ENCODE measurements at places on chromosomes 12 and 14. TPM values are rescaled to one million over a fixed set of nuclear protein-coding genes. Genes with fewer than 3 reads are reported as not detected.
A peak's percentile ranks its signal among the peaks of the same experiment; 100 is the strongest.

DNA sequence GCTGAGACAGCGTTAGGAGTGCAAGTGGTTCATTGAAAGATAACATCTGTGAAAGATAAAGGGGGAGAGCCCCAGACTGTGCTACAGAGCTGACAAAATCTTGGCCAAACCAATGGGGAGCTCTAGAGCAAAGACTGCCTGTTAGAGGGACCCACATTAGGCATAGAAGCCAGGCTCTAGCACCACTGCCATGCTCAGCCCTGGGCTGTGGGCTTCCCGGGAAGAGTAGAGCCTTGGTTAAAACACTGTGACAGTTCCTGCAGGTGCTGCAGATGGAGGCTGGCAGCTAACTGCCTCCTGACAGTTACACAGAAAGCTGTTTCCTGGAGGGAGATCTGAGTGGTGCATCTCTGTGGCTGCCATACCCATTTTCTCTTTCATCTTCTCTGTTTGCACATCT lies 23.0 kb downstream of the TSHR start:
- H3K27ac ChIP-seq, result no peak overlapping the region
- H3K27me3 ChIP-seq, result peaks cover 18% of the 10 kb centered on the region
- H3K36me3 ChIP-seq, result peaks cover 9% of the 10 kb centered on the region
- H3K4me1 ChIP-seq, result peaks cover 46% of the 10 kb centered on the region

- peaks cover 6% of the 10 kb centered on the region for H3K4me1 ChIP-seq
- no peak for DNase-seq
- H3K36me3 ChIP-seq, result no peaks in the 10 kb centered on the region
- H3K27me3 ChIP-seq, result peaks cover 2% of the 10 kb centered on the region
Measured at GRCh38 chr12:95336387-95337067, 118.9 kb downstream of the VEZT start.

DNA sequence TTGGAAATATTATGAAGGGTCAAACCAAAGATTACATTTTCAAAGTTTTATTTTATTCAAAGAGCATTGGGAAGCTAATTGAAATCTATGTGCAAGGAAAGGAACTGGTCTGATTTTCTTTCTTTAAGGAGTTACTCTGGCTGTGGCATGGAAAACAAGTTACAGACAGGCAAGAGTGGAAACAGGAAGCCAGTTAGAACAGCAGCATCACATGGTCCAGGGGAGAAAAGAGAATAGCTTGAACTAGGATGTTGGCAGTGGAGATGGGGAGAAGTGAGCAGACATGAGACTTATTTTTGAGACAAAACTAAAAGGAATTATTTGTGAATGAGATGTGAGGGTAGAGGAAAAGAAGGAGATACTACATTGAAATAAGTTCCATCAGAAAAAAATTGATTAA lies 3.4 kb downstream of the OR11G2 start:
- no peak overlapping the region for H3K4me3 ChIP-seq
- no peak for DNase-seq
- no peaks in the 10 kb centered on the region for H3K27me3 ChIP-seq
- no peaks in the 10 kb centered on the region for H3K36me3 ChIP-seq
- no peaks in the 10 kb centered on the region for H3K4me1 ChIP-seq

DNA sequence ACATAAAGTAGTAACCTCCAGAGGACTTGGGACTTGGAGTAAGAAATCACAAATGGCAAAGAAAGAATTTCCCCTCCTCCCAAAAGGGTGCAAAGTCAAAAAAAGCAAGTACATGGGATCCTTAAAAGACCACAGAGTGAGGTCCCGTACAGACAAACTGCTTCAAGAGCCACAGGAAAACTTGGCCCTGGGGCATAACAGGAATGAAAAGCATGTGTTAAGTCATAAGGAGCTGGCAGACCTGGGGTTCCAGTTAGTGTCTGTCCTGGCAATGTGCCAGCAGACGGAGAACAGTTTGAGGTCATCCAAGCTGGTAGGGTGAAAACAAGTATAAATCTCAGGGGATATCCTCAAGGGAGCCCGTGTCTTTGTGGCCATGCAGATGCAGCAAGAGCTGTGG lies 73.2 kb downstream of the HSD17B6 start:
- no peak for DNase-seq
- H3K36me3 ChIP-seq, result no peaks in the 10 kb centered on the region
- no peak overlapping the region for H3K27ac ChIP-seq
- H3K4me1 ChIP-seq, result peaks cover 14% of the 10 kb centered on the region
- peaks cover 7% of the 10 kb centered on the region for H3K27me3 ChIP-seq
- no peak overlapping the region for H3K4me3 ChIP-seq

DNA sequence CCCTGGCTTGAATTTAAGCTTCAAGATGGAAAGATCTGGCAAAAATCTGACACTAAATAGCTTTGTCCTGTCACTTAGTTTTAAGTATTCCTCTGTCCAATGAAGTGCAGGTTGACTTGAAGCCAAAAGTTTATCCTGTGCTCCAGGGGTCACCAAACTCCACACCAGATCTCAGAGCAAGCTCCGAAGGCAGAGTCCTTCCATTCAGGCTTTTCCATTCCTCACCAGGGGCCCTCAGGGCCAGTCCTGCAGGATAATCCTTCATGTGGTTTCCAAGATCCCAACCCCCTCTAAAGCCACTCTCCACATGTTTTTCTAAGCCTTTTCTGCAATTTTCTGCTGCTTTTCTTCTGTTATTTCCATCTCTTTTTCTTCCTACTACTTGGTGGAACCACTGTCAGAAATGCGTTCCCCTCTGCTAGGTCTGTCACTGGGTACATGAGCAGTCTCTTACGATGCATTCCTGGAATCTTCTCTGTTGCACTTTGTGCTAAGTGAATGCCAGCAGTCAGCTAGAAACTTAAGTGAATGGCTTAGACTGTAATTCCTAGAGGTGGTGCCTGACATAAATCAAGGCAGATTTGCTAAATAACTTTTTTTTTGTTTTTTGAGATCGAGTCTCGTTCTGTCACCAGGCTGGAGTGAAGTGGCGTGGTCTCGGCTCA lies 251.4 kb downstream of the MSRB3 start:
- DNase-seq, result no peak
- no peaks in the 10 kb centered on the region for H3K4me1 ChIP-seq
- no peaks in the 10 kb centered on the region for H3K36me3 ChIP-seq
- H3K27ac ChIP-seq, result no peak overlapping the region
- H3K4me3 ChIP-seq, result no peak overlapping the region
- H3K27me3 ChIP-seq, result no peaks in the 10 kb centered on the region

DNA sequence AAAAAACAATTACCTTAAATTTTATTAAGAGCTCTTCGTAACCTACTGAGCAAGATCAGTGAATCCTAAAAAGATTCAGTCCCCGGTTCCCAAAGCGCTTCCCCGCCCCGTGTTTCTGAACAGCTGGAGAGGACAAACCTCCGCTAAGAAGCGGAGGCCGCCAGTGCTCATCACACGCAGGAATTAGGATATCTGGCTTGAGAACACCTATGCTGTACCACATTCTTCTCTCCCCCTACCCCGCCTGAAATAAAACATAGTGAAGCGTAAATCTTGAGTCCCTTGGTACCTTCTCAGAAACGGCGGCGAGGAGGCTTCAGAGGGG lies 774 bp upstream of the WDR20 start:
- peaks cover 19% of the 10 kb centered on the region for H3K4me1 ChIP-seq
- peak overlapping the region; percentile 94 for H3K4me3 ChIP-seq
- H3K27me3 ChIP-seq, result no peaks in the 10 kb centered on the region
- H3K27ac ChIP-seq, result peak overlapping the region; percentile 91
- no peaks in the 10 kb centered on the region for H3K36me3 ChIP-seq
- no peak for DNase-seq

GRCh38 chr12:131988054-131988796 lies 38.5 kb downstream of the EP400 start:
- no peaks in the 10 kb centered on the region for H3K4me1 ChIP-seq
- H3K4me3 ChIP-seq, result no peak overlapping the region
- DNase-seq, result no peak
- no peak overlapping the region for H3K27ac ChIP-seq

- peaks cover 36% of the 10 kb centered on the region for H3K36me3 ChIP-seq
- H3K4me1 ChIP-seq, result no peaks in the 10 kb centered on the region
- no peak overlapping the region for H3K4me3 ChIP-seq
- no peaks in the 10 kb centered on the region for H3K27me3 ChIP-seq
Measured at GRCh38 chr12:43737646-43738045, 20.9 kb downstream of the PUS7L start.

DNA sequence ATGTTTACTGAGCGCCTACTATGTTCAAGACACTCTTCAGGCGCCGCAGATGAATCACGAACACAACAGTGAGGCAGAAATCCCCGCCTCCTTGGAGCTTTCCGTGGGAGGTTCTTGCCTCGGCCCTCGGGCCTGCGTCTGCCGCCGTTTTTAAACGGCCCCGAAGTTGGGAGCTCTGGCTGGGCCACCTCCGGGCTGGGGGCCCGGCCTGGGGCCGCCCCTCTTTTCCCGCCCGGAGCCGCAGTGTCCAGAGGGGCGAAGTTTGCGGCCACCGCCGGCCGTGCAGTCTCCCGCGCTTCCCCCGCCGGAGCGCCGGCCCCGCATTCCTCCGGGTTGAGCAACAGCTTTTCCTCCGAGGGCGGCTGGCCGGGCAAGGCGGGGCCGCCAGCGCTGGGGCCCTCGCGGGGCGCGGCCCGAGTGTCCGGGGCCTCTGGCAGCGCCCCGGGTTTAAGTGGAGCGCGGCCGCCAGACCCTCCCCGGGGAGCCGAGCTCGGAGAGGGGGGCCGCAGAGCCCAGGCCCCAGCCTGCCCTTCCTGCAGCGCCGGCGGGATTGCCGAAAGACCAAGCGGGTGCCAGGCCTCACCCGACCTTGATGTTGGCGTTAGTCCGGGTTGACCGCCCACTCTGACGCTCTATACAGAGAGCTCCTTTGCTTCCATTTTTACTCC lies 18.7 kb upstream of the CTDSP2 start:
- H3K4me1 ChIP-seq, result peaks cover 11% of the 10 kb centered on the region
- H3K36me3 ChIP-seq, result no peaks in the 10 kb centered on the region
- peak overlapping the region; percentile 86 for H3K4me3 ChIP-seq

GRCh38 chr12:93813972-93814821 lies 137.0 kb downstream of the CRADD start:
- no peak overlapping the region for H3K4me3 ChIP-seq
- H3K4me1 ChIP-seq, result peaks cover 15% of the 10 kb centered on the region
- DNase-seq, result no peak
- peaks cover 7% of the 10 kb centered on the region for H3K36me3 ChIP-seq
- H3K27me3 ChIP-seq, result peaks cover 4% of the 10 kb centered on the region

GRCh38 chr12:123102781-123103503 lies 47.9 kb downstream of the PITPNM2 start:
- H3K4me1 ChIP-seq, result peaks cover 54% of the 10 kb centered on the region
- peaks cover 14% of the 10 kb centered on the region for H3K36me3 ChIP-seq
- DNase-seq, result no peak

DNA sequence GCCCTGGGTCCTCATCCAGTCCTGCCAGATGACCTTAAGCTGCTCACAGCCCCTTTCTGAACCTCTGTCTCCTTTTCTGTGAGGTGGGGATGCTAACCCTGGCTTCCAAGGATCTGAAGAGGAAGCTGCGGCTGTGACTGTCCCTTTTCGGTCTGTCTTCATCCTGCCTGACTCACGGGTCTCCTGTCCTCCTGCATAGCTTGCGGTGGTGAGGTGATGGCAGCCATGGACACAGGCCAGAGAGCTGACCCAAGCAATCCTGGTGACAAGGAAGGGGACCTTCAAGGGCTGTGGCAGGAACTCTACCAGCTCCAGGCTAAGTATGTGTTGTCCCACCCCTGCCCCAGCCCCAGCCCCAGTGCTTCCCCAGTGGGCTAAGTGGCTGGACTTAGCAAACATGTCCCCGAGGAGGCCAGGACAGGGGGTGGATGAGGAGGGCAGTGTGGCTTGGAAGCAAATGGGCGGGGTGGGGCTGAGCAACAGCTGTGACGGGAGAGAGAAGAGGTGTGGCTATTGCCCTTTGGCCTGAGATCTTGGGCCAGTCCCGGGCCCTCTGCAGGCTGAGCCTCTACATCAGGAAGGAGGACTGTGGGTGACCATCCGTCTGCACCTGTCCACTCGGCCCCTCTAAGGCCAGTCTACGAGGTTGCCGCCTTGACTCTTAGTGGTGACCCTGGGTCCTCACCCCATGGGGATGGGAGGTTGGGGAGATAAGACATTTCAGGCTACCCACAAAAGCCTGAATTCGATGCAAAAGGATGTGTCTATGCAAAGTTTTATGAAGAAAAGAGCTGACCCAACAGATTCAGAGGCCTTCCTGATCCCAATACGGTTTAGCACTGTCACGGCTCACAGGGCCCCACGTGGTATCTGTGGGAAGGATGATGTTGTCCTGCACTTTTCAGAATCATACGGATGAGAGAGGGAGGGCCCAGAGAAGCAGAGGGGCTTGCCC lies 1.1 kb downstream of the CCDC197 start:
- no peaks in the 10 kb centered on the region for H3K36me3 ChIP-seq
- no peak overlapping the region for H3K4me3 ChIP-seq
- DNase-seq, result no peak
- H3K27me3 ChIP-seq, result peaks cover 4% of the 10 kb centered on the region
- H3K27ac ChIP-seq, result no peak overlapping the region

The FZD10 gene
- total RNA-seq, result not detected

The GARIN6 gene
- not detected for total RNA-seq

The WIF1 gene
- not detected for total RNA-seq

The SLC41A2 gene
- 16.4 TPM for total RNA-seq

The FSCB gene
- not detected for total RNA-seq

The NCOR2 gene
- 118 TPM for total RNA-seq

The NPAS3 gene
- not detected for total RNA-seq

All from activated T-helper 1 cell treated with anti-CD3 and anti-CD28 coated beads, Interleukin-12 subunit alpha, Interleukin-12 subunit beta, Interleukin-2, Interleukin-4 antibody, amounts not matched to agents 30 ng/mL and 10 ng/mL and 1 ng/mL, durations not matched to agents 14 hours and 24 hours and 36 hours (primary cell).